Urothelium cell line (cell line): ENCODE measurements at places on chromosomes 1 and 21.

GRCh38 chr1:110639724-110640386, 33.7 kb upstream of the KCNA2 start:
- no peak for DNase-seq

- no peak for DNase-seq
Measured at GRCh38 chr1:53589043-53589887, 130.1 kb downstream of the DMRTB1 start.

DNA sequence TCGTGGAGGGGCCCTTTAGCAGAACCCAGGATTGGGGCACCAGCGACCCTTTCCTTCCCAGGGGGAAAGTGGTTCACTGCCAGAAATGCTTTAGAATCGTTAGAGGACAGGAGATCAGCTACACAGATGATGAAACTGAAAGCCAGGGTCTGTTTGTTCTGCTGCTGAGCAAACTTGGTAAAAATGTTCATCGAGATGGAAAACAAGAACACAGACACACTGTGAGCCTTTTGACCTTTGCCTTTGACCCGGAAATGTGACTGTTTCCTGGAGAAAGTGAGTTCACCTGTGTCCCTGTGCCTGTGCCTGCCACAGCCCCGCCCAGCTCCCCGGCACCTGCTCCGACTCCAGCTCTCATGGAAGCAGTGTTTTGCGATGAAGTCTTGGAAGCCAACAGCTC, 234.3 kb downstream of the CAMTA1 start:
- no peak for DNase-seq

GRCh38 chr21:29308456-29308783, 9.7 kb downstream of the BACH1 start:
- no peak for DNase-seq

DNA sequence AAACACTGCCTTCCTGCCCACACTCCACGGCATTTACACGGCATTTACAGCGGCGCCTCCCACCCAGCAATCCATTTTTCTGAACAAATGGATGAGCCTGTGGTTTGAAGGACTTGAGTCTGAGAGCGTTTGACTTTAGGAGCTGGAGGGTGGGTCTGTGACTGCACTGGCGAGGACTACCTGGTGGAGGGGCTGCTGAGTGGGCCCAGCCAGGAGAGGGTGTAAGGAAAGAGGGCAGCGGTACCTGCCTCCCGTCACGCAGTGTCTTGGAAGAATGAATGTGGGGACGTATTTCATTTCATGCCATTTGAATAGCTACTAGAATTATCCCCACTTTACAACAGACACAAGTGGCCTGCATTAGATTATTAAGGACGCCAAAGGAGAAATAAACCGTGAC, 62.9 kb downstream of the B3GALT5 start:
- no peak for DNase-seq

- no peak for DNase-seq
Measured at GRCh38 chr1:214514819-214515383, 36.5 kb downstream of the PTPN14 start.
